AG04450 (cell line): ENCODE measurements at places on chromosomes 2 and 18.

DNA sequence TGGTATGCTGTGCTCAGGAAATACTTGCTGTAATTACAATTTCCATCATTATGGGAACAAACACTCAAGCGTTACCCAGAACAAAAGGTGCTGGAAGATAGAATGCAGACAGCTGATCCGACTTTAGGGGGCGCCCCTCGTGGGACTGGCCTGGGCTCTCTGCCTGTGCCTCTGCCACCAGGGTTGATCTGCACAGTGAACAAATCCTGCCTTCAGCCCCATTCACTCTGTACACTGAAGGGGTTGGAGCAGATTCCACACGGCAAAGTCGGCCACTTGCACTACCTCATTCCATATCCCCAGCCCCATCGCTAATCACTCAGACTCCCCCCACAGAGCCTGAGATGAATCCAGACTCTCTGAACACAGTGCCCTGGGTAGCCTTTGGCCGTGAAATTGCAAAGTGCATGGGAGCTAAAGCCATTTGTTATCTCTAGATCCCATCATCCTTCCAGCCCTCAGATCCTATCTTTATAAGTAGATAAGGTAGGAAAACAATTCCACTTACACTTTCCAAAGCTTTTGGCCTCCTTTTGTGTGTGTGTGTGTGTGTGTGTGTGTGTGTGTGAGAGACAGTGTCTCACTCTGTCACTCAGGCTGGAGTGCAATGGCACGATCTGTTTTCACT lies 69.3 kb downstream of the INPP5D start:
- DNase-seq, result no peak

DNA sequence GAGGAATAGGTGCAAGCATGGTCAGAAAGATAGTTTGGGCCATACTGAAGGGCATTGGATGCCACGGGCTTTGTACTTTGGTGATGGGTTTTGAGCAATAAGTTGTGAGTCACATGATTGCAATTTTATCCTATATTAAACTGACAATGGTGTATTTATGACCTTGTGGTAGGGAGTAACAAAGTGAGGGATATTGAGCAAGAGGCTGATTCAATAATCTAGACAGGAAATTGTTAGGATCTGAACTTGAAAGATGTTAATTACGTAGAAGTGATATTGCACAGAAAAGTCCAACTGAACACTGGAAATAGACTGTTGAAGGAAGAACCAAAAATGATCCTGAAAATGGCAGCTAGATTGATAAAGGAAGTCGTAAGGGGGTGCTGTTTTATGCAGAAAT lies 46.6 kb upstream of the TCF4 start:
- DNase-seq, result peak; percentile 32

GRCh38 chr2:7379799-7380198 lies 462.6 kb downstream of the RNF144A start:
- DNase-seq, result no peak

DNA sequence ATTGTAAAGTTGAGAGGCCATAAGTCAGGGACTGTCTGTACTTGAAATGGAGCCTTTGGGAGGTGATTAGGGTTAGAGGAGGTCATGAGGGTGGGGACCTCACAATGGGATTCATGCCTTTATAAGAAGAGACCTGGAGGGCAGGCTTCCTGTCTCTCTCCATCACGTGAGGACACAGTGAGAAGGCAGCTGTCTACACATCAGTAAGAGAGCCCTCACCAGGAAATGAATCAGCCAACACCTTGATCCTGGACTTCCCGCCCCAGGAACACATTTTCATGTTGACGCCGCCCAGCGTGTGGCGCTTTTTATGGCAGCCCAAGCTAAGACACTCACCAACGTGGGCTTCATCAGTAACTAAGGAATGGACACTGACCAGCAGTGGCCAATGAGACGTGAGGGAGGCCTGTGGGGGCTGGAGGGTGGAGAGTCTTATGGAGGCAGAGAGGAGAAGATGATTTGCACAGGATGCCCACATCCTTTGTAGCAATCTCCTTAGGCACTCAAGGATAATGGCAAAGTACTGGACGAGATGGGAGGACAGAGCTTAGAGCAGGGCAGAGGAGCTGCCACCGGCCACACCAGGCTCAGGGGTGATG lies 162.7 kb downstream of the EIPR1 start:
- no peak for DNase-seq

GRCh38 chr2:235811446-235812184 lies 317.8 kb downstream of the AGAP1 start:
- DNase-seq, result no peak

- no peak for DNase-seq
These were observed 90.4 kb upstream of the RBMS1 start for GRCh38 chr2:160583813-160584537.

DNA sequence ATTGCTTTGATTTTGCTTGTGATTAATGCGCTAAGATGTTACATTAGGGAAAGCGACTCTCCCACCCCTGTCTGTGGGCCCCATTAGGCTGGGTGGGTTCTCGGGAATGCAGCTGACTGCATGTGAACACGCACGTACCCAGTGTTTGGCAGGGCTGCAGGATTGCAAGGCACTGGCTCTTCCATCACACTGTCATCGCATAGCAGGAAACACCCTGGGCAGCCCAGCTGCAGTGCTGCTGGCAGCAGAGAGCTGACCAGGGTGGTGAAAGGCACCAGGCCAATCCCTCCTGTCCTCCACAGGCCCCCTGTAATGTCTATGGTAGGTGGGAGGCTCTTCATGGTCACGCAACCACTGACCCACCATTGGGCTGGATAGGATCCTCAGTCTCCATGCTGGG lies 34.4 kb upstream of the FZD7 start:
- no peak for DNase-seq

- DNase-seq, result peak; percentile 62
These were observed at the start of gene DYNC2LI1 for GRCh38 chr2:43773876-43774613. TSS of gene DYNC2LI1 (plus strand) at chr2:43774039. CDS start at chr2:43774139, 100 bp downstream.

DNA sequence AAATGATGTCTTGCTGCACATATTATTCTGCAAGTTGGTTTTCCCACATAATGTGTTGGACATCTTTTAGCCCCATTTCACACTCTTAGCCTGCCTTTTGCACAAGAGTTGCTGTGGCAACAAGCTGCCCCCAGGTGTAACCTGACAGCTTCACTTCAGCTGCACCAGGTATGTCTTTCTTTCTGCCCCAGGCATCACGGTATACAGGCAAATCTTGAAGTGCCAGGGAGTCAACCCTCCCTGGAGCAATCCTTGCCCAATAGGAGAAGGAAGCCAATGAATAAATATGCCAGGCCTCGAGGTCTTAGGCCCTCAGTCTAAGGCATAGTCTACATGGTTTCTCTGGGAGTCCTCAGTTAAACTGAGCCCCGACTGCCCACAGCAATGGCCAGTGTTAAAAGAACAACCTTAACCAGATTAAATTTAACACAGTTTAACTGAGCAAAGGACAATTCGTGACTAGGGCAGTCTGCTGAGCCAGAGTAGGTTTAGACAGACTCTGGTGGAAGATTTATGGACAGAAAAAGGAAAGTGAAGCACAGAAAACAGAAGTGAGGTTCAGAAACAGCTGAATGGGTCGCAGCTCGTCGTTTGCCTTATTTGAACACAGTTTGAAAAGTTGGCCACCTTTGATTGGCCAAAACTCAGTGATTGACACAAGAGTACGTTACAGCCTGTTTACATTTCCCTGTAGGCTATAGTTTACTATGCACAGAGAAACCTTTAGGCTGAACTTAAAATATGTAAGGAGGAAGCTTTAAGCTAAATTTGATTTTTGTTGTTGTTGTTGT lies 32.0 kb upstream of the C1QL2 start:
- DNase-seq, result no peak

DNA sequence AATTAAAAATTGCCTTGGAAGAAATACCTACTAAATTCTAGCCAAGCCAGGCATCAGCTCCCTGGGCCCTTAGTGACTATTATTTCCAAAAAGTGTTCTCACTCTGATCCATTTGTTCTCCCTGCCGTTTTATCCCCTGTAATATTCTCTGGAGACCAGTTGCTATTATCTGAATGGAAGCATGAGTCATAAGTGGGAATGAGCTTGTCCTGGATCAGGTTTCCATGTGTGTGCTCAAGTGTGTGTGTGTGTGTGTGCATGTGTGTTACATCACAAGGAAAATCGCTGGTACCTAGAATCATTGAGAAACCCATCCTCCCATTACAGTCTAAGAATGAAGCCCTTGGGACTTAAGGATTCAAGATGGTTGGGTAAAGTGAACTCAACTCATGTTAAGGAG lies 130.3 kb upstream of the CXCR4 start:
- no peak for DNase-seq

DNA sequence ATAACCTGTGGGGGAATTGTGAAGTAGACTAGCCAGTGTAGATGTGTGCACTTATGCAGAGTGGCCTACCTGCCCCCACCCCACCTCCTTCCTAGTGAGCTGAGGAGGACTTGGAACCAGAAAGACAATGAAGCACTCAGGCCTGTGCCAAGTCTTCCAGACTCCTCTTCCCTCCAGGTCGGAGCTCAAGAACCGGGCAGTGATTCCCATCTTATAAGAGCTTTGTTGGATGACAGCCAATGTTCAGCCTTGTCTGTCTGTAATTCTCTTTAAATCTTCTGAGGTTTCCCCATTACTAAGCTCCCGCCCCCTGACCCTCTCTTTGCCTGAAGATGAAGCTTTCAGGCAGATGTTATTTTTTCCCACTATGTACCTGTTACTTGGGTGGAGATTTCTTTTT lies 121.0 kb downstream of the SMAD2 start:
- DNase-seq, result no peak

- no peak for DNase-seq
These were observed 29.6 kb downstream of the DOK1 start for GRCh38 chr2:74584088-74584645.

DNA sequence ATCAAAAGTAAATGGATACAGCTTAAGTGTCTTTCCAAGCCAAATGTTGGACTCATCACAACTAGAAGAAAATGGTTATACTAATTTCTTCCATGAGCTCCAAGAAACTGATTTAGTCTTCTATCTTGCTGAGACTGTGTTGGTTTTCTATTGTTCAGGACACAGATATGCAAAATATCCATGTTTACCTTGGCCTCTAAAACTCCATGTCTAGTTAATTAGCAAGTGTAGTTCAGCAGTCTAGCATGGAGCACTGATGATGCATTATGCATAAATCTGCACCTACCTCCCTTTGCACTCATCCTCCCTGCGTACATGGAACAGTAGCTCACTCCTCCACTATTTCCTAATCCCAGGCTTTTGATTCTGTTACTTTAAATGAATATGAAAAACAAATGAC lies 731.4 kb upstream of the CHAC2 start:
- no peak for DNase-seq

GRCh38 chr18:24817587-24818371 lies 357.3 kb downstream of the HRH4 start:
- DNase-seq, result no peak

- DNase-seq, result no peak
These were observed 325.2 kb downstream of the PLCL1 start for GRCh38 chr2:198129609-198130008.

GRCh38 chr2:18066066-18066465 lies 187.6 kb downstream of the KCNS3 start:
- no peak for DNase-seq

DNA sequence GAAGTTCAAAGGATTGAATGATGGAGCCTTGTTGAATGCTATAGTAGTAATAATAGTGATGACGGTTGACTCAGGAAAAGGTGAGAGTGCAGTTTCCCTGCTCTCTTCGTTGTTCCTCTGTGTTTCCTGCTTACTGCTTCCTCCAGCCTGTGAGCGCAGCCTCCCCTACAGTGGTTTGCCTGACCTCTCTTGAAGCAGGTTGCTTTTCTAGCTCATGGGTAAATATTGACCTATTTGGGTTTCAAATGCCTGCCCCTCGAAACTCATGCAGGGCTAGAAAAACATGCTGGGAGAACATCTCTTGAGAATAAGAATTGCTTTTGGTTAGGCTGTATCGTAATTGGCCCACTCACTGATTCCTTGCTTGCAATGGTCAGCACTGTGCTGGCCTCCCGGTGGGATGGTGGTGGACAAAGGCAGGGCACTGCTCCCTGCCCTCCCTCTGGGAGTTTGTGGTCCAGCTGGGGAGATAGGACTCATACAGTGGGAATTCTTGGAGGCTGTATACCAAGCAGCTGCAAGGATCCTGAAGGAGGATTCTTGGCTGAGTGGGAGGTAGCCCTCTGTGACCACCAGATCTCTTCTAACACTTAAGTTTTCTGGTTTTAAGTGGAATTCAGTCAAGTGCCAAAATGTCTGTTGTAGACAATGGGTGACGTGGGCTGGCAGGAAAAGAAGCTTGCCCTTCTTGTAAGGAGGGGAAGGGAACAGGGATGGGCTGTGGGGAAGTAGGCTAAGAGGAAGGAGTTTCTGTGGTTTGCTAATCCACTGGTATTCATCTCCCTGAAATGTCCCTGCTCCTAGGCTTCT lies 5.4 kb upstream of the RNF181 start:
- peak; percentile 79 for DNase-seq

DNA sequence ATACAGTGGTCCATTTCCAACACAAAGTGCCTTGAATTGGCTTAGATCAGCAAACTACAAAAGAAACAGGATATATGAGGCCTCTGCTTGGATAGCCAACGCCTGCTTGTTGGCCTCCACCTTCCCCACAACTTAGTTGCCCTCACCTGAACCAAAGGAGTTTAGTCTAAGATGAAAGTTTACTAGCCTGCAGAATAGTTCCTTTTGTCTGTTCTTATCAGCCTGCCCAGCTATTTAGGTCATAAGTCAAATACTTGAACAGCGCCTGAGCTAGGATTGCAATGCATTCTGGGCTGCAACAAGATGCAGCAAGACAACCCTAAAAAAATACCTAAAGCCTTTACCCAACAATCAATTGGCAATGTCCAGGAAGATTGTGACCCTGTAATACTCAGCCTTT lies 13.1 kb upstream of the EPG5 start:
- DNase-seq, result no peak

DNA sequence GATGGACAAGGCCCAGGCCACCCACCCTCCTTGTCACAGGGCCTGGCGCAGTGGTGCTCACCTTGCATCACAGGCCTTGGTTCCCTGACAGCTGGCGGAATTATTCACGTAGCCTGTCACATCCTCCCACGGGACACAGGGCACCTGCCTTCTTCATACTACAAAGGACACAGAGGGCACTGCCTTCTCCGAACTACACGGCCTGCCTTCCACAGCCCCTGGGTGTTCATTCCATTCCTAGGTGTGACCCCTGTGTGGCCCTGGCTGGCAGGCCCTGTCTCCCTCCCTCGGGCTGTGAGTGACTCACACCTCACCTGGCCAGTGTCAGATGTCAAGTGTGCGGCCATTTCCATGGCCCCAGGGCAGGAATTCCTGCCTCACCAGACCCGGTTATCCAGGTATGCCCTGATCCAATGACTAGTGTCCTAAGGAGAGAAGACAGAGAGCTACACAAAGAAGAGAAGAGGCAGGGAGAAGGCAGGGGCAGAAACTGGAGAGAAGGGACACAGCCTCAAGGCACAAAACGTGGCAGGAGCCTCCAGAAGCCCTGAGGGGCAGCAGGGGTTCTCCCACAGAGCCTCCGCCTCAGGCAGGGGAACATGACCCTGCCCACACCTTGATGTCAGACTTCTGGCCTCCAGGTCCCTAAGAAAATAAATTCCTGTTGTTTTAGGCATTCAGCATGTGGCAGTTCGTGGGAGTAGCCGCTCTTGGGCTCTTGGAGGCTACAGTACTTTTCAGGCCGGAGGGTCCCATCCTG lies 43.4 kb downstream of the MBP start:
- no peak for DNase-seq

DNA sequence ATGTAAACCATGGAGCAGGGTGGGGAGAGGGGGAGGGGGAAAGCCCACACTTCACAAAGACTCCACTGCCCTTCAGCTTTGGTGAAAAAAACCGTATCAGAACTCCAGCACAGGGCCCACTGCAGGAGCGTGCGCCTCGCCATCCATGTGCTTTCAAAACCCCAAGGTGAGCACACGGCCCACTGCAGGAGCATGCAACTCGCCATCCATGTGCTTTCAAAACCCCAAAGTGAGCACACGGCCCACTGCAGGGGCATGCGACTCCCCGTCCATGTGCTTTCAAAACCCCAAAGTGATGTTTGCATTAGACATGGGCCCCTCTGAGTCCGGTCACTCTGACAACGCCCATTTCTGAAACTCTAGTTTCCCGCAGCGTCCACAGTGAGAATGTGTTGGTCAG lies 7.8 kb downstream of the TXNL4A start:
- DNase-seq, result no peak
